GM12878 (cell line): ENCODE measurements at places on chromosomes 7 and 10. TPM values are rescaled to one million over a fixed set of nuclear protein-coding genes. Genes with fewer than 3 reads are reported as not detected.

DNA sequence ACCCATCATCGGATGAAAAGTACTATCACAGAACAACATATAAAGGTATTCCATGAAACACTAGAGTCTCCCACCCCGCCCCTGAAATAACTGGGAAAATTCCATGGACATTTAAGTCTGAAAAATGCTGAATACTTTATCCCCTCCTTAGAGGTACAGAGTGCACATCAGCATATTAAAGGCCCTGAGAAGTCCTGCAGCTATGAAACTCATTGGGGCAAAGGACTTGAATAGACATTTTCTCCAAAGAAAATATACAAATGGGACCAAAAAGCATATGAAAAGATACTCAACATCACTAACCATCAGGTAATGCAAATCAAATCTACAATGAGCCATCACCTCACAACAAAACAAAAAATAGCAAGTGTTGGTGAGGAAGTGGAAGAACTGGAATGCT is 18.9 kb downstream of the XPNPEP1 start:
- DNase-seq = no peak

DNA sequence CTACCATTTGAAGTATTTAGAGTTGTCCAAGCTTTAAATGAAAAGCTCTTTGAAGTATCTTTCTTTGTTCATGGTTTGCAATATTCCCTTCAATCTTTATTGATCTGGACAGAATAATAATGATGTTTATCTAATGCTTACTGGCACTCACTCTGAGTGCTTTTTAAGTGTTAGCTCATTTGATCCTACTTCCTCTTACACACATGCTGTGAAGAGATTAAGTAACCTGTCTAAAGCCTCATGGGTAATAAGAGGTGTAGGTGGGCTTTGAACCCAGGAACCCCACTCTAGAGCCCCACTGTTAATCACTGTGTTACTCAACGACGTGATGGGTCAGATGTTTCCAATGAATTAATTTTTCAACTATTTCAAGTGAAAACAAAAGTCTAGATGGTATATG is 31.1 kb upstream of the ADD3 start:
- no peak for DNase-seq

- peak; percentile 5 for DNase-seq
Observed at GRCh38 chr10:23994459-23995046, 214.4 kb upstream of the KIAA1217 start.

- no peak for DNase-seq
Observed at GRCh38 chr10:112376396-112376790, 2.5 kb downstream of the ACSL5 start.

- no peak for DNase-seq
Observed at GRCh38 chr10:123154711-123155505, 706 bp downstream of the BUB3 start.

DNA sequence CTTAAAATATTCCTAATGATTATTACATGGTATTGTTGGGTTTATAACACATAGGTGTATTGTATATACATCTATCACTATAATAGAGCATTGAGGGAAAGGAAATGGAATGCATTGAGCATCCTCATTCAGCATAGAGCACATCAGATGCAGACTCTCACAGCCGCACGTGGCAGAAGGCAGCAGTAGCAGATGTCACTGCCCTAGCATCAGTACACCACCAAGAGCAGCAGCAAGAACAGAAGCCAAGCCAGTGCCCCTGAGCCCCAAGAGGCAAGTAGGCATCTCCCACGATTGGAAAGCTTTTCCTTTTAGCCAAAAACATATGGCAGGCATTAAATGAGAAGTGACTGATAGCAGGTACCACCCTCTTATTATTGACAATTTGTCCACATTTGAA is 510.0 kb downstream of the TNS3 start:
- DNase-seq = no peak

DNA sequence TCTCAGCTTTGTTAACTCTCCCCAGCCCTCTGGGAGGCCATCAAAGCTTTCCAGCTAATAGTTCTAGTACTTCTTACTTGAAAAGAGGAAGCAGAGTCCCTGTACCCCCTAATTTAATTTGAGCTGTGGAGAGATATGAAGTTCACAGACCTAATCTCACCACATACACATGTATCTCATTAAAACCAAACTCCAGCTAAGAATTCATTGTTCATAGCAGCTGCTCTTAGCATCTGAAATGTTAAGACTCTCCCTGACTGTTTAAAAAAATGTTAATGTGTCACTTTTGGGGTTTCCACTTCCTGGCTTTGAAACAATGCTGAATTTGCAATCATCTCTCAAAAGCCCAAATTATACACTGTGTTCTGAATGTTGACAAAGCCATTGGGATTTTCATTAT is 16.2 kb upstream of the MRC1 start:
- no peak for DNase-seq

- no peak for DNase-seq
Observed at GRCh38 chr7:37448011-37448635, 541 bp downstream of the ELMO1 start.

DNA sequence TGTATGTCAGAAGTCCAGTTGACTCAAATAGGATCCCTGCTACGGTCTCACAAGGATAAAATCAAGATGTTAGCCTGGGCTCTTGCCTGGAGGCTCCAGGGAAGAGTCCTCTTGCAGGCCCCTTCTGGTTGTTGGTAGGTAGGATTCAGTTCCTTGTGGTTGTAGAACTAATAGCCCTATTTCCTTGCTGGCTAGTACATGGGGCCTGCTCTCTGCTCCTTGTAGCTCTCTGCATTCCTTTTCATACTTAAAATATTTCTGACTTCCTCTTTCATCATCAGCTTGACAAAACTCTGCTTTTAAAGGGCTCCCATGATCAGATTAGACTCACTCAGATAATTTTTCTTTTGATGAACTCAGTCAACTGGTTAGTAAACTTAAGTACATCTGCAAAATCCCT is 756.7 kb downstream of the GATA3 start:
- no peak for DNase-seq

DNA sequence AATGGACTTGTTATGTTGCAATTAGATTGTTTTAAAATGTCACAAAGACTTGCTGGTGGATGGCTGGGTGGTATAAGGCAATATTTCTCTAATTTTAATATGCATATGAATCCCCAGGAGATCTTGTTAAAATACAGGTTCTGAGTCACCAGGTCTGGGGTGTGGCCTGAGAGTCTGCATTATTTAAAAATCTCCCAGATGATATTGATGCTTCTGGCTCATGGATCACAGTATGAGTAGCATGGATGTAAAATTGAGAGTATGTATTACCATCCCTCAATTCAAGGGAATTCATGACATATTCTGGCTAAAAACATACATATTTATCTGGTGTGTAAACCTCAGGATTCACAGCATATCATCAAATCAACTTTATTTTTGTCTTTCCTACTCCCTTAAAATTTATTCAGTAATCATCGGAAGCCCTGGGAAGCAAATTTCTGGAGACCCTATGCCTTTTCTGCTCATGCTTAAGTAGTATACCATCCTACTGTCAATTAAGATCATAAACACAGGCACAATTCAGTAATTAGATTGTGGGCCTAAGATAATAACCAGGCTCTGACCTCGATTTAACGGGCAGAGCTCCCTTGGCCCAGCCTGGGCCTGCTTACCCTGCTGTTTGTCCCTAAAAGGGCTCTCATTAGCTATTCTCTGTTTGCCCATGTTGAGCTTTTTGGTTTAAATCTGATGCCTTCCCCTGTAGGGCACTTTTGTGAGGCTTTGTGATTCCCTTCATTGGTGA is 29.6 kb upstream of the ICA1 start:
- DNase-seq = no peak

DNA sequence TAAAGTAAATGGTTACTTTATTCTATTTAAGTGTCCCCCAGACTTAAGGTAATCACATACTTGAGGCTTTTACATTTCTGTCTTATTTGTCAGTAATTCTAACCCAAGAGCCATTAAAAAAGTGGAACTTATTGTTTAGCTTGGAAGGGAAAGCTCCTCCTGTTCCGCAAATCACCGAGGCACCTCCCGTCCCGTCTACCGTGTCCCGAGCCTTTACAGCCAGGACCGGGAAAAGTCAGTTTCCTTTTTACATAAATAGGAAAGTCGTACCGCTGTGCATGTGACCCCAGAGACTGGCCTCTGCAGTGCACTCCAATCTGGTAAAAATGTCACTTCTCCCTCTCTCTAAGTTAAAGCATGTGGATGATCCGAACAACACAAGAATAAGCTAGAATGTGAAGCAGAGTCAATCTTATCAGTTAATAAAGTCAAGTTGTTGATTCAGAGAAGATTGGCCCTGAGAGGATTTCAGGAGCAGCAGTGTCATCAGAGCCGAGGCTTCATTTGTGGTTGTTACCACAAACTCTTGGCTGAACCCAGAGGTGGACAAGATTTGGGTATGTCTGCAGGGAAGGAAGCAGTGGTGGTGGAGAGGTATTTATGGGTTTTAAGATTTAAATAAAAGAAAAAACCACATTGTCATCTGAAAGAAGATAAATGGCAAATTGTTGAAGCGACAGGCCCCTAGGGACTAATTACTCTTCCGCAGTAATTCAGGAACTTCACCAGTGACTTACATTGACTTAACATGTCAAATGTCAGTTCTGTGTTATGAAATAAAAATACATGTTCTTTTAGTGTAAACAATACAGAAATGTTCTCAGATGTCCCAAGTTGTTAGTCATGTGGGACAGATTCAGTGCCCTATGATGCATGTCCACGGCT is 316.6 kb upstream of the ZNF32 start:
- DNase-seq = peak; percentile 74

- no peak for DNase-seq
Observed at GRCh38 chr10:75598998-75599397, 167.6 kb downstream of the LRMDA start.

- DNase-seq = no peak
Observed at GRCh38 chr10:124366825-124367224, 51.9 kb downstream of the OAT start.

The TEX47 gene
- not detected in 2 replicates for total RNA-seq

The VWA2 gene
- total RNA-seq = not detected in 2 replicates

The CUZD1 gene
- 1.3 and 1.7 TPM in 2 replicates for total RNA-seq

The KCNMA1 gene
- total RNA-seq = 35.6 and 37.0 TPM in 2 replicates

The KLHDC10 gene
- 12.9 and 15.4 TPM in 2 replicates for total RNA-seq

The XRCC2 gene
- total RNA-seq = 10.7 and 12.9 TPM in 2 replicates

The DDX50 gene
- 38.8 and 39.1 TPM in 2 replicates for total RNA-seq

The ZKSCAN1 gene
- total RNA-seq = 34.4 and 35.8 TPM in 2 replicates

The MDH2 gene
- total RNA-seq = 351 and 364 TPM in 2 replicates

The CNOT4 gene
- 19.6 and 20.3 TPM in 2 replicates for total RNA-seq
